ENCODE measurements at places on chromosomes 13 and 19.

DNA sequence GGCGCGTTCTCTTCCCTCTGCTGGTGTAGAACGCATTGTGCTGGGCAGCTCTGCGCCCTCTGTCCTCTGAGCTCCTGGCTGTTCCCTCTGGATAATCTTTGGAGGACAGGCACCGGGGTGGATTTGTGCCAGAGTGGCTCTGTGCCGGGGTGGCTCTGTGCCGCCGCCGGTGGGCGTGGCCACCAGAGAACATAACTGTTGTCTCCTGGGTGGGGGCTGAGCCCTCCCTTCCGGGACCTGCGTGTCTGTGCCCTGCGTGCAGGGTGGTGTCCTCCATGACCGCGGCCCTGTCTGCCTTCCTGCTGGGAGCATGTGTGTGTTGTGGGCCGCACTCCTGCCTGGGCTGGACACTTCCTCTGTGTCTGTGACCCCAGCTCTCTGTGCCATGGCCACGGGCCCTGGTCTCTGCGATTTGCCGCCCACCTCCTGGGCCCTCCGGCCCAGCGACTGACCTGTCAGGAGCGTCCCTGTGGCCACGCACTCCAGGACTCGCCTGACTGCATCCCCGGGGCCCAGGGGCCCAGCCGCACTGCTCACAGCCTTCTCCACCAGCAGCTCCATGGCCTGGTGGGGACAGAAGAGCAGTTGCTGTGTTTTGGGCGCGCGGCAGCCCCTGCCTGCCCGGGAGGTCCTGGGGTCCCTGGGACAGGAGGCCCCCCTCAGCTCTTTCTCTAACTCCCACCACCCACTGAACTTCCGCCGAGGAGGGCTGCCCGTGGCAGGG is 22.4 kb upstream of the MATK start:
- no peak for DNase-seq

DNA sequence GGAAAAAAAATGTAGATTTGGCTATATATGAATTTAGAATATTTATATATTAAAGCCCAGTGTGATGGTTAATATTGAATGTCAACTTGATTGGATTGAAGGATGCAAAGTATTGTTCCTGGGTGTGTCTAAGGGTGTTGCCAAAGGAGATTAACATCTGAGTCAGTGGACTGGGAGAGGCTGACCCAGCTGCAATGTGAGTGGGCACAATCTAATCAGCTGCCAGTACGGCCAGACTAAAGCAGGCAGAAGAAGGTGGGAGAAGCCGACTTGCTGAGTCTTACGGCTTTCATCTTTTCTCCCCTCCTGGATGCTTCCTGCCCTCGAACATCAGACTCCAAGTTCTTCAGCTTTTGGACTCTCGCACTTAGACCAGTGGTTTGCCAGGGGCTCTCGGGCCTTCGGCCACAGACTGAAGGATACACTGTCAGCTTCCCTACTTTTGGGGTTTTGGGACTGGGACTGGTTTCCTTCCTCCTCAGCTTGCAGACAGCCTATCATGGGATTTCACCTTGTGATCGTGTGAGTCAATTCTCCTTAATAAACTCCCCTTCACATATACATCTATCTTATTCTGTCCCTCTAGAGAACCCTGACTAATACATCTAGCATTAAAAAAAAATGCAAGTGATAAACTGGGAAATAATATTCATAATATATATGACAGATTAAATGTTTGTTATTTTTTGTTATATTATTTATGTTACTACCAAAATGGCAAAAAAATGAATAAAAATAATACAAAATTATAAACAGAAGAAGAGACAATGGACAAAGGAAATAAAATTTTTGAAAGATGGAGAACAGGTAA is 122.4 kb downstream of the DLEU7 start:
- no peak for DNase-seq

DNA sequence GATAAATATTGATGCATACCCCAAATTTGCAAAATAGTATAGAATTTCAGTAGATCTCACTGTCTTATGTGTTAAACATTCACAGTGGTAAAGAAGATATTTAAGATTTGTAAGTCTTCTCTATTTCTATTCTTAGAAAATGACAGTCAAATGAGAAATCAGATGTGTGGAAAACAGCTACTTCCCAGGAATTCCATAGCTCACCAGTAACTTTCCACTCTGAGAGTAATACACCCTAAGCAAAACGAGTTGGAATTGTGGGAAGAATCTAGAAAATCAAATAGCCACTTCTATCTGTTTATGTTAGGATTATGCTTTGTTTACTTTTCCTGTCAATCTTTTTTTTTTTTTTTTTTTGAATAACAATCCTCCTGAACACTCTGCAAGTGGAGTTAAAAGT is 69.1 kb downstream of the FLT1 start:
- DNase-seq = no peak

DNA sequence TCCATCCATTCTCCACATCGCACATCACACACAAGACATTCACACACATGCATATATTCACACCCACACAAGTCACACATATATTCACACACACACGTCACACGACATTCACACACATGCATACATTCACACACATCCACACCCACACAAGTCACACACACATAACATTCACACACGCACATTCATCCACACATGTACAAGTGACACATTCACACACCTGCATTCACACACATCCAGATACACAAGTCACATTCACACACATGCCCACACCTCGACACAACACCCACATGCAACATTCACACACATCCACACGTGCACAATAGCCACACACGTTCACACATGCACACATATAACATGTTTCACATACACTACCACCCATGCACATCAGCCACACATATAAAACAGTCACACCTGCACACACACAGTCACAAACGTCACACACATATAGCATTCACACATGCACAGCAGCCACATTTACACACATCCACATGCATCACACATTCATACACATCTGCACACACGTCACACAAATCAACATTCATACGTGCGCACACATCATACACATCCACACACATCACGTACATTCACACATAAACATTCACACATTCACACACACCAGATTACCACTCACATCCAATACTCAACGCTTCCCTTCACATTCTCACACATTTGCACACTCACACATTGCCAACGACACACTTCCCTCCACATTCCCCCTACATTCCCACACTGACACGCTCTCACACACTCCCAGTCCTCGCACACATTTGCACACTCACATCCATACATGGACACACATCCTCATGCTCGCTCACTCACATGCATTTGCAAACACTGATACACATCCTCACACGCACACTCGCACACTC is 41.0 kb downstream of the ANKRD10 start:
- no peak for DNase-seq

- DNase-seq = no peak
Measured at GRCh38 chr19:5332501-5332900, 8.1 kb downstream of the PTPRS start.

GRCh38 chr19:44799627-44800346 is 9.1 kb upstream of the BCAM start:
- DNase-seq = no peak

GRCh38 chr13:29858667-29859066 is 8.2 kb upstream of the UBL3 start:
- DNase-seq = no peak

DNA sequence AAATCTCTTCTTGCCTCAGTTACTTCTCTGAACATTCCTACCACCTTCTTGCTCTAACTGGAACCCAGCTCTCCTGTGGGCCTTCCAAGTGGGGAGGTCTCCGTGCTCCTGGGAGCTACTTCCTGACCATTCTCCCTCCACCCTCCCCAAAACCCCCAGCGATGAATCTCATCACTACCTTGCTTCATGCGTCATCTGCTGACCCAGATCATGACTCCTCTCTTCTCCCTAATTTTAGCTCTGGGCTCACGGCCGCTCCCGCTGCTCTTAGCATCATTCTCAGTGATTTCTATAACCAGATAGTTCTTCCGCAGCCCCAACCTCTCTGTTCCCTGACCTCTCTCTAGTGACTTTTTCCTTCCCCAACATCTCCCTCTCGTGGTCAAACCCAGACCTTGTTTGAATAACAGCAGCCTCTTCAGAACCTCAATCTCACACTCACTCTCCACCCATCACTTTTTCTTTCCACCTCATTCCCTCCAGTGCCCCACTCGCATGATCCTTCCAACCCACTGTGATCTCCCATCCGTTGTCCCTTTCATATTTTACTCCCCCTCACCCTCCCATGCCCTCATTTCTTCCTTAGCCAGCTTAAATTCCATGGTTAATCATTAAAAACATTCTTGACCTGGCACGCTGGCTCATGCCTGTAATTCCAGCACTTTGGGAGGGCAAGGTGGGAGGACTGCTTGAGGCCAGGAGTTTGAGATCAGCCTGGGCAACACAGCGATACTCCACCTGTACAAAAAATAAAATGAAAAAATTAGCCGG is 21.8 kb downstream of the MRPS12 start:
- DNase-seq = no peak

DNA sequence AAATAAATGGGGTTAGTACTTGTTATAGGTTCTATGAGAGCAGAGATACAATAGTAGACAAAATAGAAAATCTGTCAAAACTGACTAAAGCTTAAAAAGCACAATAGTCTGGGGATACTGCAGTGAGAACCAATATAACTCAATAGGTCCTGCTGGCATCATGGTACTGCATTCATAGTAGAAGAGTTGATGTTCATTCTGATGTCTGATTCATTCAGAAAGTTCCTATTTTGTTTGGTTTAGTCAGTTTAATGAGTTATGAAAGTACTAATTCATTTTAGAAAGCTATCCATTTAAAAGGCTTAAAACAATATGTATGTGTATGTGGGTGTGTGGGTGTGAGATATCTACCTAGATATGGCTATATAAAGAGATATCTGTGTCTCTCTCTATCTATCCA is 152.8 kb downstream of the LHFPL6 start:
- DNase-seq = no peak

GRCh38 chr13:51518827-51519226 is 65.4 kb upstream of the WDFY2 start:
- DNase-seq = no peak

All from pulmonary artery endothelial cell (primary cell).